ENCODE measurements at places on chromosomes 3 and 15.

DNA sequence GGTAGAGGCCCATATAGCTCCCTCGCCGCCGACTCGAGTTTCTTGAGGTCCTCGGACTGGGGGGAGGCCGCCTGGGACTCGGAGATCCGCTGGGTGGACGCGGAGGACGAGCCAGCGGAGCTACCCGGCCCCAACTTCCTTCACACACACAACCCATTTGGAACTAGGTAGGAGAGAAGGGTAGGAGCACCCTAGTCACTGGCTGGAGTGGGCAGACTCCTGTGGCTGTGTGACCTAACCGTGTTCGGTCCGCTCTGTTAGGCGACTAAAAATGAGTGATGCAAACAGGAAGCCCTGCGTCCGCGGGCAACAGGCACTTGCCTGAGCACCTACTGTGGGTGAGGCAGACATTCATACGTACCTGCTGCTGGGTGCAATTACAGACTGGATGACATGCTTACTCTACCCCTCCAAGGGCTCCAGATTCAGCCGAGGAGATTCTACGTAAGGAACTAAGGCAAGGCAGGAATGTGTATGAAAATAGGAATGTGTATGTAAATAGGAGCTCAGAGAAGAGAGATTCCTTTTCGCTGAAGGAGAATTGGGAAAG, 4.6 kb upstream of the SIN3A start:
- peak; percentile 55 for DNase-seq

DNA sequence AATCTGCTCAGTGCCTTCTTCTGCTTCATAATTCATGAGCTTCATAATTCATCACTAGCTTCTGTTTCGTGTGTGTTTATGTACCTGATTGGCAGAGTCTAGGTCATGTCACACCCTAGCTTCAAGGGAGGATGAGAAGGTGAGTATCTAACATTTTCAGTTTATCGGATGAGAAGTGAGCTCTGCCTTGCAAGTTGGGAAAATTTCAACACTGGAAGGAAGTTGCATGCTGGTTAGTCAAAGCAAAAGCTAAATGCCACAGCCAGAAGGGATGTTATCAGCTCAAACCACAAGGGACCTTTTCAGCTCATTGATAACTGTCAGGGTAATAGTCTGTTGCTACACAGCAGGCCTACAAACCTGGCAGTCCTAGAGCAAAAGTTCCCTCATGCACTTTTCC, 7.3 kb upstream of the TNFSF10 start:
- no peak for DNase-seq

GRCh38 chr15:99993262-99993661, 260.0 kb upstream of the LYSMD4 start:
- no peak for DNase-seq

GRCh38 chr15:97748576-97748975, 211.9 kb upstream of the ARRDC4 start:
- DNase-seq = no peak

GRCh38 chr15:40340740-40341400, at the start of gene CCDC9B:
Gene CCDC9B, minus strand, starts transcription at chr15:40340939. Its CDS starts 120 bp downstream, at chr15:40340819.
- DNase-seq = peak; percentile 87

- DNase-seq = no peak
These were observed 23.9 kb downstream of the SLTM start for GRCh38 chr15:58909616-58910015.
